Immature natural killer cell (primary cell): ENCODE measurements at places on chromosomes 7 and 10. TPM values are rescaled to one million over a fixed set of nuclear protein-coding genes. Genes with fewer than 3 reads are reported as not detected.
A peak's percentile ranks its signal among the peaks of the same experiment; 100 is the strongest.

The DLX6 gene
- polyA plus RNA-seq, result not detected

The KLF14 gene
- polyA plus RNA-seq, result not detected

The EPHB6 gene
- 2.4 TPM for polyA plus RNA-seq

The GIMAP2 gene
- polyA plus RNA-seq, result 93.5 TPM

The CYP3A4 gene
- polyA plus RNA-seq, result not detected

The RELN gene
- polyA plus RNA-seq, result not detected

The PNLIPRP3 gene
- not detected for polyA plus RNA-seq

DNA sequence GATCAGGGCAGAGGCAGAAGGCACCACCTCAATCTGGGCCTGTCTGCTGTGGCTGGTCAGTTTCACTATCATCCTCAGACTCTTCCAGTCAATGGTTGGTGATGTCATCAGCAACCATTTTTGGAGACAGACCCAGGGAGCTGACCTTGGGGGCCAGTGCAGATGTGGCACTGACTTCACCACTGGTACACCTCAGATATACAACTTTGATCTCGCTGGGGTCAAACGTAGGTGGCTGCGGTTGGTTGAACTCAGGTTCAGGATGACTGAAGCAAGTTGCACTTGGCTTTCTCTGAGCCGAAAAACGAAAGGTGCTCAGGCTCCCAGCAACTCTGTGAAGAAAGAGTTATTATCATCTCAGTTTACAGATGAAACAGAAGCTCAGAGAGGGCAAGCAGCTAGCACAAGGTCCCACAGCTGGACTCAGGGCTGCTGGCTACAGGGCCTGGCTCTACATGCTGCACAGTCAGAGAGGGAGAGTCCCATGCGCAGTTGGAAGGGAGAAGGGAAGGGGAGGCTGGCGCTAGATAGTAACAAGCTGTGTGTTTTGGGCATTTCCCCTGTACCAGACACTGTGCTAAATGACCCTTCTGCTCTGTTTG lies 27.2 kb downstream of the ANKRD16 start:
- no peak for DNase-seq

DNA sequence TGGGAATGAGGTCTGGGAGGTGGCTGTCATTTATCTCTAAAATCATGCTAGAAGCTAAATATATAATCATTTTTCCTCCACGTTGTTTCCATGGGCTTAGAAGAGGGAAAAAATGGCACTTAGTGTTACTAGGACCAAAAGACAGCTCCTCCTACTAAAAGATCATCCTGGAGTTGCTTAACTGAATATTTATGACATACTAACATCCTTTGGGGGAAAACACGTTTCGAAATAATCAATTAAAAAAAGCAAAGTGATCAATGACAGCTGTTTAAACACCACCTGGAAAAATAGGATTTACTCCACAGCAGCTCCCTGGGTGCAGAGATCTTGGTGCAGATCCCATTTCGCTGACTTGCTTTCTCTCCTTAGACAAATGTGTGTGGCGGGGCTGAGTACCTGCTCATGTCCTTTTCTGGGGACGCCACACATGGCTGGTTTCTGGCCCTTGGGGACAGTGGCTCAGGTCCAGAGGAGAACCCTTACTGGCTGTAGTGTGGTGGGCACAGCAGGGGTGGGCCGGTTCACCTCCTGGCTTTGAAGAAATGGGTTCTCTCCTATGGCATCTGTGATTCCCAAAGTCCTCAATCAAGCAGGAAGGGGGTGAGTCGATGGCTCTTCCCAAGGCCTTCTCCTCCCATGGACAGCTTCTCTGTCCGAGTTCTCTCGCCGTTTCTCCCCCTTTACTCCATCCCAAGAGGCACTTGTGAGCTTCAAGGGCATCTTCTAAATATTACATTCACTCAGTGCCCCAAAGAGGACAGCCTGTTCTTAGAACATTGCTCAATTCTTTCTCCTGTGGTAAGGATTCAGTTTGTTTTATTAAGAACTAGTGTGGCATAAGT lies 156.4 kb upstream of the KLF14 start:
- DNase-seq, result no peak

DNA sequence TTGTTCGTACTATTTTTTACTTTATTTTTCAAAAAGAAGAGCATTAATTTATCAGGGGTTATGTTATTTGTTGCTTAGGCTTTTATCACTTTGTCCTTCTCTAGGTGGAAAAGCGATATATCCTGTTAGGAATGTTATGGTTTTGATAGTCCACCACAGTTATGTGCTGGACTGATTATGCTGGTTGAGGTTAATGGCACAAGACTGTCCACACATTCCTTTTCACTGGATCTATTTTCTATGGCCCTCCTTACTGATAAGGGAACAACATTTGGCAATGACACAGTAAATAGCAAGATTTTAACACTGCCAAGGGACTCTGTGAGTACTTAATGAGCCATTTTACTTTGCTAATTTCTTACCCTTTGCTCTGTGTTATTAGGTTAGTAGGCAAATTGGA lies 1212.3 kb downstream of the NXPH1 start:
- DNase-seq, result no peak

DNA sequence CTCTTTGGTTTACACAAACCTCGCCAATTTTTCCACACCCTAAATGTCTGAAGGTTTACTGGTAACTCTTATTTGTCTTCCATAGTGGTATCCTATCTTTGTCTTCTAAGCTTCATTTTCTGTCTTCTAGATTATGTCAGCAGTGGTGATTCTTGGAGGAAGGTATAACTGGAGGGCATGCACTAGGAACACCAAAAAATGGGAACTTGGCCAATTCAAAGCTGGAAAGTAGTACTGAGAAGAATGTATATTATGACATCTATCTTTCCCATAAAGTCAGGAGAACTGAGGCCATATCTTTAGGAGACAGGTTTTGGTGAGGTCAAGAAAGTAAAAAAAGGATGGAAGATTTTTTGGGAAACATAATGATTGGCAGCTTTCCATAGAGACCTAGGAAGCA lies 113.3 kb downstream of the CPEB3 start:
- DNase-seq, result no peak

- DNase-seq, result no peak
Measured at GRCh38 chr7:42137431-42137830, 99.6 kb downstream of the GLI3 start.

GRCh38 chr7:23418046-23418445 lies 52.2 kb downstream of the IGF2BP3 start:
- no peak for DNase-seq

- no peak for DNase-seq
Measured at GRCh38 chr7:155282671-155283070, 15.0 kb upstream of the INSIG1 start.

DNA sequence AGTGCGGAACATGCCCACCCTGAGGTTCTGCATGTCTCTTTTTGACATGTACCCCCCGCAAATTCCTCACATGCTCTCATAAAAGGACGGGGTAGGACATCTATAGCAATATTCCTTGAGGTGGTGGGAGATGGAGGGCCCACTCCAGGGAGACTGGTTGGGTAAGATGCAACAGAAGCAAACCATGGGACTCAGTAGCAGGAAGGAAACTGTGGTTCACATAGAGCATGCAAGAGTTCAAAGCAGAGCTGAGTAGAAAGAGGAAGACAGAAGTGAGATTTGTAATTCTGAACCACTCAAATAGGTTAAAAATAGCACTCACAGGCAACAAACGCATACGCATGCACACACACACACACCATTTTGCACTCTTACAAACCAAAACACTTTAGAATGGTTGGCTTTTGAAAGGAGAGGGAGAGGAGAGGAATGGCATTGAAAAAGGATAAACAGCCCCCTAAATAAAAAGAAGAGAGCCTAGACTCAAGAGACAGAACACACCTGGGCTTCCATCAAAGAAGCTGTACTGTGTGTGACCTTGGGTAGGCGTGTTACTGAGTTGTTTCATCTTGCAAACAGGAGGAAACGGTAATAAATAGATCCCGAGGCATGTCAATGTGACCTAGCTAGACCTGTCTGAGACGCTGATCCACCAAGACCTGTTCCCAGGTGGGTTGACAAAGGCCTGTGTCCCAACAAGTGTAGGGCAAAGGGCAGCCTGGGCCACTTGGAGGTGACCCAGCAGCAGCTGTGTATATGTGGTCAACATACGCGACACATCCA lies 77.6 kb upstream of the LRRC4 start:
- peak; percentile 34 for DNase-seq

GRCh38 chr7:77587272-77587671 lies 50.2 kb downstream of the PTPN12 start:
- no peak for DNase-seq

DNA sequence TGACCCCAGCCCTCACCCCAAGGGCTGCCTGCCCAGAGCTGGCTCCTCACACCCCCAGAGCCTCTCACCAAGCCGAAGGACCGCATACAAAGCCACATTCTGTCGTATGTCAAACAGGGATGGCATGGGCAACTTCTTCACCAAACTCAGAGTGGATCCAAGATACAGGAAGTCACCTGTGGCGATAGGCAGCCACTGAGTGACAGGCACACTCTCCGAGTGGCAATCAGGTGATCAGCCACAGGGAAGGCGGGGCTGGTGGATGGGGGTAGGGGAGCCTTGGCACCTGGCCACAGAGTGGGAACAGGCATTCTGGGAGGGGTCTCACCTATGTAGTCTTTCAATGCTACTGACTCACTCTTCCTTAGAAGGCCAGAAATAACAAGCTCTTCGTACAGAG lies 7.1 kb upstream of the ASB10 start:
- no peak for DNase-seq

- DNase-seq, result no peak
Measured at GRCh38 chr10:43371418-43371817, at the start of gene FXYD4. Gene FXYD4, plus strand, starts transcription at chr10:43371636. Its CDS starts 2,111 bp downstream, at chr10:43373747.

GRCh38 chr10:22712956-22713852 lies 1.2 kb downstream of the PIP4K2A start:
- peak; percentile 52 for DNase-seq

DNA sequence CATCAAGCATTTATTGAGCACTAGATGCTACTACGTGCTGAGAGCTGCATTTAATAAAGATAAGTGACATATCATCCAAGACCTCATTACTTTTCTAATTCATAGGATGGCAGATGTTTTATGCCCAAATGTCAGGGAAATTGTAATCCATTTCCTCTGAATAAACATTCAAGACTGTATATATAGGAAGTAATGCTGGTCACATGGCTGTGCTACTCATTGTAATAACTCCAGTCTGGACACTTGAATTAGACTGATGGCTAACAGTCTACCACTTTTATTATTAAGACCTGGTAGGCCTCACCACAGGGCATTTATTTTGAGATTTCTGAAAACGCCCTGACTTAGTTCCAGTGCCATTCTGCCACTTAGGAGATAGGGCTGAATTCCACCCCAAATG lies 36.6 kb downstream of the PIK3AP1 start:
- no peak for DNase-seq

GRCh38 chr10:31219306-31219705 lies 99.7 kb upstream of the ZEB1 start:
- no peak for DNase-seq

GRCh38 chr10:25465582-25466372 lies 291.0 kb downstream of the GPR158 start:
- no peak for DNase-seq

- no peak for DNase-seq
Measured at GRCh38 chr10:14751014-14751896, 23.4 kb downstream of the FAM107B start.

DNA sequence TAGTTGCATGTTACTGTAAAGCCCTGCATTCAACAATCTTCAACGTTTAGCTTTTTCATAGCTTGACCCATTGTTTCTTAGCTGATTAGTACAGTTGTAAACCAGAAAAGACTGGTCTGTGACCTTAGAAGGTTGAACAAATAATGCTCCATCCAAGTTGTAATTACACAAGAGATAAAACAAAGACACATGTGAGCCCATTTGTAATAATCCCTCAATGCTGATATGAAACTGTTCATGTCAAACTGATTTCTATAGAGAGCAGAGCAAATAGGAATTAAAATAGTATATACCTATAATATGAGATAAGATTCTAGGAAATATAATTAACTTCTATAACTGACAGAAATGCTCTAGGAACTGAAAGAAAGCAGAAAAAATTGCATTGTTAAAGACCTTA lies 94.7 kb upstream of the SLC25A13 start:
- no peak for DNase-seq

DNA sequence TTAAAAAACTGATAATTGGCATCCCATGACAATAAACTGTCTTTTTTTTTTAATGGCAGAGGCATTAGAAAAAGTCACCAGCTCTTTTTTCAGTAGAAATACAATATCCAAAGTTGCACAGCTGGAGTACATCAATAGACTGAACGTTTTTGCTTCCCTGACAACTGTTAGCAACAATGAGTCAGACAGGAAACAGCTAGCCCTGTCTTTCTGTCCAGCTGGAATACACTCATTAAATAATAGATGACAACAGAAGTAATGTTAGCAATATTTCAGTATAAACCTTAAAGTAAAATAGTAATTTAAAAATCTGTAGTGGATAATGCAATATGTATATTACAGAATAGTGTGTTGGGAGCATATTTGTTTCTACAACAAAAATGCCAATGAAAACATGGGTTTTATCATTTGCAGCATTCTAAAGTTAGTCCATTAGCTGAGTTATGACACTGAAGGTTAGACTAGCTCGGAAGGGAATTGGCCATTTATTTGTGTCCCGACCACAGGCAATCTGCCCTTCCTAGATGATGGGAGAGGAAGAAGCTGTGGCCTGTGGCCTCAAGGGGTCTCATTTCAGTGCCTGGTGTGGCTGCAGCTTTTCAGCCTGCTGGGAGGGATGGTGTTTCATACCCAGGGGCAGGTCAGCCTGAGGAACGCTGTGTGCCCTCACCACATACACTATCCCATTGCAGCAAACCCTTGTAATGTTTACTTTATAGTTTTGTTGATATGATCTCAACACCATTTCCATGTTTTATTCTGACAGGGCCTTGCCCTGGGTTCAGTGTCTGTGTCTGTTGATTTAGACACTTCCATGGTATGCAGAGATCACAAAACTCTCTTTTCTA lies 173.3 kb downstream of the SLC16A9 start:
- no peak for DNase-seq

DNA sequence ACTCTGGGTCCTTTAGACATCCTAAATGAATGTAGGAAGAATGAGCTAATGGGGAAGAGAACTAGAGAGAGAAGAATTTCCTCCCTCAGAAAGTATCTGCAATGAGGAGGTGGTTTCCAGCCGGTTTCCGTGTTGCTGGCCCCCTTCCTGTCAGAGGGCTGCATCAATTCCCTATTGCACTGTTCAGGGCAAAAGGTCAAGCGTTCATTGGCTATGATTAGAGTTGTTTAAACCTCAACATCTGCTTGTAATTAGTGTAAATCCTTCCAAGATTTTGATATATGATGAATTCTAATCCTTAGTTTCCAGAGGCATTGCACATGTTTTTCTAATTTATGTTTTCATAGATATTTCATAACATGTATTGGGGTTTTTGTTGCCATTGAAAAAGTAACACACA lies 107.3 kb upstream of the SGCE start:
- DNase-seq, result no peak

DNA sequence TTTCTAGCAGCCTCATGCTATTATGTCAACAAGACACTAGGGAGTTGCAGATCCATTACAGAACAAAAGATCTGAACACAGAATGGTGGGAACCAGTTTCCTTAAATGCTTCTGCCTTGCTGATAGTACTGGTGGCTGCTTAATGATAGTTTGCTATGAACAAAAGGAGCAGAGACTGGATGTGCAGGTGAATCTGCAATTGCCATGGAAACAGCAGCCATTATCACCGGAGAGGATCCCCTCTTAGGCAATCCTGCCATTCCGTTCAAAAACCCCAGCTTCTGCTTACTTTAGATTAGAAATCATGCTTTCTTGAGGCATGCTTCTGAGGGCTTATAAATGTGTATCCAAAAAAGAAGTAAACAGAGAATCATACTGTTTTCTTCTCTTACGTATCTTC lies 80.0 kb upstream of the PRKAR2B start:
- no peak for DNase-seq
